Ovary (tissue), 10 donors: ENCODE measurements at places on chromosomes 13 and 19. TPM values are rescaled to one million over a fixed set of nuclear protein-coding genes. Genes with fewer than 3 reads are reported as not detected.

DNA sequence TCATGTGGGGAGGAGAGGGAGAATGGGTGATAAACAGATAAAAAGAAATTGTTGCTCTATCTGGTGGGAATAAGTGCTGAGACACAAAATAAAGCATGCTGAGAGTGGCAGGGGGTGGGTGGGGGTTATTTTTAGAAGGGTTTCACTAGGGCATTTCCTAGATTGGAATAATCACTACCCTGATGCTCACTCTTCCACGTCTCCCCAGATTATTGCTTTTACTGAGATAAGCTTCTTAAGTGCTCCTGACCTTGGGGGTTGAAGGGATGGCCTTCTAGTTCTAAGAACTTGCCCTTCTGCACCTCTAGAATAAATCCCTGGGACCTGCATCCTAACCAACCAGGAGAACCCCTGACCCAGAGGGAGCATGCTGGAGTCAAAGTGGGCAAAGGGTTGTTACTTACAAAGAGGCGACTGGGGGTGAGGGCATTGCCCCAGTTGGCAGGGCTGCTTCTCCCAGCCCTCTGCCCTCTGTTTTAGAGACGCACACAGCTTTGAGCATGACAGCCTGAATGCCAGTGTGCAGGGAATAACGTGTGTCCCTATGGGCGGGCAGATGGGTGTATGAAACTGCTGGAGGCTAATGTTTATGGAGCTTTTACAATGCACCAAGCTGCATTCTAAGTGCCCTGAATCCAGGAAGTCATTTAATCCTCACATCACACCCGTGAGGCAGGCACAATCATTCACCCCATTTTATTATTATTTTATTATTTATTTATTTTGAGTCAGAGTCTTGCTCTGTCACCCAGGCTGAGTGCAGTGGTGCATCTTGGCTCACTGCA is 743 bp downstream of the RDH8 start:
- DNase-seq, result no peak

Gene CPAMD8
- 8.0 TPM for total RNA-seq

Gene CXCL17
- not detected for total RNA-seq

- no peak for DNase-seq
Observed at GRCh38 chr19:4620675-4621074, 18.6 kb upstream of the TNFAIP8L1 start.

DNA sequence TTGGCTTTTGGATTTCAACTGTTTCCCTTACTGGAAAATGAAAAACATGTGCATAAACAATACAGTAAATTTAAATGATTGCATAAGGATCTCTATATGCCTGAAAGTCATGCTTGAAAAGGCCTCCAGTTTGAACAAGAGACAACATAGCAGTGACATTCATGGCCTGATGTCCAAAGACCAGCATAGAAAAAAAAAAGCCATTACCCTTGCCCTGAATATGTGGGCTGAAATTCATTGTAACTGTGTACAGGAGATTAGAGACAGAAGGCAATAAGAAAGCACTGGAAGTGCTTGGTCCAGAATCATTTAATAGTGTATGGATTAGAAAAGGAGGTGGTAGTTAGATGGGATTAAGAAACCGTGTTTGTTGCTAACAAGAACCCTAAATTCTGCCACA is 15.4 kb downstream of the MIR17HG start:
- no peak for DNase-seq

DNA sequence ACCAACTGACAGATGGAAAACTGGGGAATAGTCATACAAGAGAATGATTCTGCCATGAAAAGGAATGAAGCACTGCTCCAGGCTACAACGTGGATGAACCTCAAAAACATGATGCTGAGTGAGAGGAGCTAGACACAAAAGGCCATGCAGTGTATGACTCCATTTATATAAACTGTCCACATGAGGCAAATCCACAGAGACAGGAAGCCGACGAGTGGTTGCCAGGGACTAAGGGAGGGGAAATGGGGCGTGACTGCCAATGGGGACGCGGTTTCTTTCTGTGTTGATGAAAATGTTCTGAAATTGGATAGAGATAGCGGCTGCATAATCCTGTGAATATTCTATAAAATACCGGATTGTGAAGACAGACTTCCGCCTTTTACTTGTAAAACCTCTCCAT is 10.2 kb downstream of the SMIM7 start:
- no peak for DNase-seq

- no peak for DNase-seq
Observed at GRCh38 chr13:107585469-107586180, 629.7 kb downstream of the LIG4 start.

Gene OR7D2
- not detected for total RNA-seq

Gene CLDND2
- total RNA-seq, result 0.70 TPM

GRCh38 chr19:18333680-18334079 is 6.7 kb upstream of the PGPEP1 start:
- DNase-seq, result no peak

- DNase-seq, result no peak
Observed at GRCh38 chr13:71493189-71493588, 373.8 kb downstream of the DACH1 start.

Gene LRRC25
- 4.7 TPM for total RNA-seq

DNA sequence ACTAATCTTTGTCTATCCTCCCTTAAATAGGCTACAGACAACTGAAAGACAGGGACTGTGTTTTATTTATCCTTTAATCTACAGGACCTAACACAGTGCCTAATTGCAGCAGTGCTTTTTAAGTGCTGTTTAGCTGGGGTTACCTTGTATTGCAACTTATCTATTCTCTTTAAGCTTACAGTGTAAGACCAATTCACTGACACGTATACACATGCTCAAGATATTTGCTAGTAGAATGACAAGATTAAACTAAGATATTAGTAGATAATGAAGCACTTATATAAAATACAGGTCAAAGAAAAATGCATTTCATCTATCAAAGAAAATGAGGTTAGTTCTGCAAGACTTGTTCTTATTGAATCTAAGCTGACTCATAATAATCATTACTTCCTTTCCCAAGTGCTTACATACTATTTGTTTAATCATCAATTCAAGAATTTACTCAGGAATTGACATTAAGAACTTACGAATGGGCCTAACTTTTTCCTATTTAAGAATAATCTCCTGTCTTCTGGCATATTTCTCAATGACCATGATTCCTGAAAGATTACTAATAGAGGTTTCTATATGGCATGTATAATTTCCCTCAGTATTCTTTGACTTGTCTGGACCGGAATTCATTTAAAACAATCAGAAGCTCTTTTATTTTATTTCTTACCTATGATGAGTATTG is 75.8 kb upstream of the MAB21L1 start:
- no peak for DNase-seq

- no peak for DNase-seq
Observed at GRCh38 chr19:19656451-19657396, 6.8 kb downstream of the ATP13A1 start.

GRCh38 chr19:46287585-46287984 is 9.3 kb upstream of the HIF3A start:
- no peak for DNase-seq

Gene BCAM
- 87.0 TPM for total RNA-seq

- DNase-seq, result no peak
Observed at GRCh38 chr13:37226971-37227370, 121.5 kb upstream of the CSNK1A1L start.

DNA sequence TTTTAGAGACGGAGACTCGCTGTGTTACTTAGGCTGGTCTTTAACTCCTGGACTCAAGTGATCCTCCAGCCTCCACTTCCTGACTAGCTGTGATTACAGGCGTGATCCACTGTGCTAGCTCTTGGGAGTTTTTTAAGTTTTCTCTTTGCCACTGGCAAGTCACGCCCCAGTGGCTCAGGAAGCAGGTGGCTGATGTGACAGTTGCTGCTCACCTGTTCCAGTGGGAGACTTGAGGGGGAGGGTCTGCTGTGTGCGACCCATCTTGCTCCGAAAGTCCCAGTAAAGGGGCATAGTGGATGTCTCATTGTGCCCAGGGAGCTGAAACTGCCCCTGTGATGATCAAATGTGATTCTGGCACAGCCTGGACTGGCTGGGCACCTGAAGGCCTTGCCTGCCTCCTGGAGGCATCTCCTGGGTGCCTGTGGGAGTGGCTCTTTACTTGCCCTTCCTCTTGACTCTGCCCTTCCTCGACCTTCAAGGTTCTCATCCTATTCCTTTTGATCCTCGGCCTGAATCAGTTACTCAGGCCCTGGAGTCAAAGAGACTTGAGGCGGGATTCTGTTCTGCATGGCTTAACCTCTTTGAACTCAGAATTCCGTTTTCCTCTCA is 7.8 kb downstream of the SMARCA4 start:
- no peak for DNase-seq

Gene IFNL1
- not detected for total RNA-seq

GRCh38 chr13:27783111-27783510 is 9.2 kb upstream of the GSX1 start:
- no peak for DNase-seq

DNA sequence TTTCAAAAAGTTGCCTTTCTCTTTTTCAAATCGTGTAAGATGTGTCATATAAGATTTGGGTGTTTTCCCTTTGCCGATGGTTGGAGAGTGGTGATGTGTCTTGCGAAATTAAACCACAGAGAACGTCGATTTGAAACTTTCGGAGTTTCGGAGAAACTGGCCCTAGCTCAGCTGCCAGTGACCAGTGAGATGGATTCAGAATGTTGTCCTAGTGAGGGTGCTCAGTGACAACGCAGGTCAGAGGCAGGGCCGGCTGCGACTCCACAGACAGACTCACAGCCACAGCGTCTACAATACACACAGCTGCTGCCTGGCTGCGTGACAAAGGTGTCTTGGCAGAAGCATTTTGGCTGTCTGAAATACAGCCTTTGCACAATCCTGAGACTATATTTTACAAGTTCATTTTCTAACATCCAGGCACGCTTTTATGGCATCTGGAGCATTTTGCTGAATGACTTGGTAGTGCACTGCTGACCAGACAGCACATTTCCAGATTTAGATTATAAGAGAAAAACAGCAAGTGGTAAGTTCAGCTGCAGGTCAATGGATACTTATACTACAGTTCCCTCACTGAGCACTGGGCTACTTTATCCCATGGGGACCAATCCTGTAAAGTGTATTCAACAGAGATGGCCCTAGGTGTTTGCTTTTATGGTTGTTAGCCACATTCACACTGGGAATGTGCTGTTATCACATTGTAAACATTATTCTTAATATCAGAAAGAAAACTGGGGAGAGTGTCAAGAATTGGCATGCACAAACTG is 207.5 kb downstream of the KCNRG start:
- no peak for DNase-seq

Gene ZBTB45
- total RNA-seq, result 8.1 TPM

GRCh38 chr19:45315304-45315703 is 7.4 kb downstream of the CKM start:
- no peak for DNase-seq
